ENCODE measurements at places on chromosomes 4 and X.

GRCh38 chr4:30586850-30587249 lies 133.3 kb upstream of the PCDH7 start:
- no peak for DNase-seq

DNA sequence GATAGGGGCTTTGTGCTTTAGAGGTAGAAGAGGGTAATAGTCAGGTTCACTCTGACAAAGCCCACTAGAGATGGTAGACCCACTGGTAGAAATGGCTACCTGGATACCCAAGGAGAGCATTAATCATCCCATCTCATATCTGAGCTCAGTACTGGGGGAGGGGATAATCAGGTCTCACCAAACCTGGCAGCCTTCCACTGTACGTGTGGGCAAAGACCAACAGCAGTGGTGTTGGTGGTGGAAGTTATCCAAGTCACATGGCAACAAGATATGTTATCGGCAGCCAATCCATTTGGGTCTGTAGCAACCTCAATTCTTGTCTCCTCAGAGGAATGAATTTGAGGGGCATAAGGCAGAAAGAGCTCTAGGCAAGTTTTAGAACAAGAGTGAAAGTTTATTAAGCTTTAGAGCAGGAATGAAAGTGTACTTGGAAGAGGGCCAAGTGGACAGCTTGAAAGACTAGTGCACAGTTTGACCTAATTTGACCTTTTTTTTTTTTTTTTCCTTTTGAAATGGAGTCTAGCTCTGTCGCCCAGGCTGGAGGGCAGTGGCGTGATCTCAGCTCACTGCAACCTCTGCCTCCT lies 67.0 kb upstream of the CXCL13 start:
- DNase-seq, result no peak

DNA sequence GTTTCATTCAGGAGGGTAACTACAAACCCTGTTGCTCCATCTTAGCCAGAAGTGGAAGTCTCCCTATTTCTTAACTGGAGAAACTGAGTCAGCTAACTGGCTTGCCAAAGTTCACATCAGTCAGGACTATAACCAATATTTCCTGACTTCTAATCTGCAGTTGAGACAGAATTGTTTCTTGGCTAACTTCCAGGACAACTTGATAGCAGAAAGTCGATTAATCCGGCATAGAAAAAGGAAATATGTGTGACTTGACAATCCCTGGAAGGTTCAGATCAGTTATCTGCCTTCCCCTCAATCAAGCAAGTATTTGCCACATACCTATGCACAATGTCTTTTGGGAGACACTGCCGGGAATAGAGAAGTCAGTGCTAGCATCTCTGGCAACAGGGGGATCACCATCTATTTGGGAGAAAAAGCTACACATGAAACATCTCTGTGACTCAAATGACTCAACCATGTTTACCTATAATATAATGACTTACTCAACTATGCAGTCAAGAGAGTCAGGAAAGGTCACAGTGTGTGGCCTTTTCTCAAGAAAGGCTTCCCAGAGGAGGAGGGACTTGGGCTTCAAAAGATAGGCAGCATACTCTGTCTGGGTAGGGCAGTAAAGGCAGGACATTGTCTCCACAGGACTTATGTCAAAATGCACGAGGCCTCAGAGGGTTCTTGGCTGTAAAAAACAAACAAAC lies 12.4 kb upstream of the LONRF3 start:
- no peak for DNase-seq

DNA sequence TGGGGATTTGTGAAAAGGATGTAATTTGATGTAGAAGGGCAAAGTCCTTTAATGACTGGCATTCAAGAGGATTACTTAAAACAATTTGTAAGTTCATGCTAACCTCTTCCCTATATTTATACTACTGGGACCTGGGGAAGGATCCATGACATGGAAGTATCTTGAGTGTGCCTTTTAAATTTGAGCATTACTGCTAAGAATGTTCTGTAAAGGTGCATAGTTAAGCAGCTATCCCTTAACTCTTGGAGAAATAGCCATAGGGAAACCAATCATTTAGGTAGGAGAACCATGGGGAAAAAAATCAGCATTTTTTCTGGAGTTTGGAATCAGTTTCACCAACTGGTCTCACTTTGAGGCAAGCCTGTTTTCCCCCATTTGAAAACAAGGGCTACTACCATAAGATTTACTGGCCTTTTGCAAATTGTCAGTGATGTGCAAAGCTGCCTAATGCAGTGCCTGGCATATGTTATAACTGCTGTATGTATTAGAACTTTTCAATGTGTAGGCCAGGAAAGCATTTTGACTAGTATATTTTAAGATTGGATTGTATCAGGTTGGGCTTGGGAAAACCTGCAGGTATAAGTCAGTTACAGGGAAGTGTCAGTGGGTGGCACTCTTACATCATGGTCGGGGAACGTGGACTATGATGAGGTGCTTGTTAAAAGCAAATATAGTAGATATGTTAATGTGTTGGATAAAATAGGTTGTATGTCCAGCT lies 72.1 kb downstream of the PRSS12 start:
- DNase-seq, result peak; percentile 4

GRCh38 chr4:87512400-87512799 lies 16.8 kb downstream of the SPARCL1 start:
- DNase-seq, result no peak

- no peak for DNase-seq
These were observed 537 bp downstream of the RBM10 start for GRCh38 chrX:47145395-47146120.

DNA sequence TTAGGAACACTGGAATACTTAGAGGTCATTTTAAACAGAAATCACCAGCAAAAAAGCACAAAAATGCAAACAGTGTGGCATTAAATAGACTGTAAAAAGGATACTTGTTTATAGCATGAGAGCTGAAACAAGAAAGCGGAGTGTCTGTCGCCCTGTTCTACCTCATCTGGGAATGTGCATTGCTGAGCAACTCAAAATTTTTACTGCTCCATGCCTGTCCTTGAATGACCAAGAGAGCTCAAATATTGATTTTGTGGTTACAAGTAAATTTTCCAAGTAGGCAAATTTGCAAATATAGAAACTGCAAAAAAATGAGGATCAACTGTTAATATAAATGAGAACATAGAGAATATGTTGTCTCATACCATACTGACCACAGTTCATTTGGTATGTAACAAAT lies 25.5 kb downstream of the AP1AR start:
- no peak for DNase-seq

- no peak for DNase-seq
These were observed 131.7 kb upstream of the PCDH18 start for GRCh38 chr4:137664046-137664387.

DNA sequence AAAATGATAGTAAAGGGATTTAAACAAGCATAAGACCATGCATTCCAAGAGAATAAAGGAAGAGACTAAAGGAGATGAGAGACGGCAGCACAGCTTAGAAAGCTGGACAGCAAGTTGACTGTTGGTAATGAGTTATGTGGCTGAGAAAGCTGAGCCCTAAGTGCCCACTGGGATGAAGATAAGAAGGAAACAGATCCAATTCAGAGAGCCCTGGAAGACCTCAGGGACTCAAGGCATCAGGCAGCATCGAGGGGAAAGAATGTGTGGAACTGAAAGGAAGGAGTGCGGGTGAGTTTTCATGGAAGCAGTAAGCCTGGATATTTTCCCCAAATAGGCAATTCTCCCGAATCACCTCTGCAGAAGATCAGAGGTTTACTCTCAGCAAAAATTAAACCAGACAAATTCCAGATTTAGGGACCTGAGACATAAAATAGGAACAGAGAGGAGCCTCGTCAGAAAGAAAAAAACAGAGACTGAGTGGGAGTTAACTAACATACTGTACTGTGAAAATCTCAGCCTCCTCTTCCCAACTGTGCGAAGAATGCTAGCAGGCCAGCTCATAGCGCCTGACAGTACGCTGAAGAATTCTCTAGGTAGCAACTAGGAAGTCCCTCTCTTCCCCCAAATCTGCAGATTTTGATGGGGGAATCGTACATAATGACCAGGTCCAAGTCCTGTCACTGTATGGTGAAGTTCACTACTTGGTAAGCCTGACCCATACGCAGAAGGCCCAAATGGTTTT lies 187.7 kb upstream of the TAPT1 start:
- no peak for DNase-seq

DNA sequence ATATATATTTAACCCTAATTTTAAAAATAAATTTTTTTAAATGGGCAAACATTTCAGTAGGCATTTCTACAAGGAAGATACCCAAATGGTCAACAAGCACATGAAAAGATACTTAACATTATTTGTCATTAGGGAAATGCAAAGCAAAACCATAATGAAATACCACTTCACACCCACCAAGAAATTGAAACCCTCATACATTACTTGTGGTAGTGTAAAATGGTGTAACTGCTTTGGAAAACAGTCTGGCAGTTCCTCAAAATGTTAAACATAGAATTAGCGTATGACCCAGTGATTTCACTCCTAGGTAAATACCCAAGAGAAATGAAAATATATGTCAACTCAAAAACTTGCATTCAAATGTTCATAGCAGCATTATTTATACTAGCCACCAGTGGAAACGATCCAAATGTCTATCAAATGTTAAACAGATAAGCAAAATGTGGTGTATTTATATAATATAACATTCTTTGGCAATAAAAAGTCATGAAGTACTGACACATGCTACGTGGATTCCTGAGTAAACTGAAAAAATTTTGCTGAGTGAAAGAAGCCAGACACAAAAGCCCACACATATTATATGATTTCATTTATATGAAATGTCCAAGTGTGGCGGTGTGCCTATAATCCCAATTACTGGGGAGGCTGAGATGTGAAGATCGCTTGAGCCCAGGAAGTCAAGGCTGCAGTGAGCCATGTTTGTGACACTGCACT lies 16.6 kb downstream of the TRIM2 start:
- DNase-seq, result no peak

DNA sequence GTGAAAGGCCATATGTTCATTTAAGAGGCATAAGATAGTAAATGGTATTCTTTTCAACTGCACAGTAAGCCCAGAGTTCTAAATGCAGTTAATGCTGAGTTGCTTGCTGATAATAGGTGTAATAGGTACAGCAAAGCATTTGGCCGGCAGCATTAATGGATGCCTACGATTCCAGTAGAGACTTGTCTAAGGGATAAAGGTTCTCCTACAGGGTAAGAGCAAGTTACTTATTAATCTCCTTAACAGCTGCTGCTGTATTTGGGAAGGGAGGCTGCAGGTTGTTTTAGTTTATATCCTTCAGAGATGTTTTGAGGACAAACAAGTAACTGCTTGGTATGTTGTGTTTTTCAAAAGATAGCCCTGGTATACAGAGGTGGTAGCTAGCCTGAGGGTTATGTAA lies 16.8 kb downstream of the TSPAN7 start:
- no peak for DNase-seq

DNA sequence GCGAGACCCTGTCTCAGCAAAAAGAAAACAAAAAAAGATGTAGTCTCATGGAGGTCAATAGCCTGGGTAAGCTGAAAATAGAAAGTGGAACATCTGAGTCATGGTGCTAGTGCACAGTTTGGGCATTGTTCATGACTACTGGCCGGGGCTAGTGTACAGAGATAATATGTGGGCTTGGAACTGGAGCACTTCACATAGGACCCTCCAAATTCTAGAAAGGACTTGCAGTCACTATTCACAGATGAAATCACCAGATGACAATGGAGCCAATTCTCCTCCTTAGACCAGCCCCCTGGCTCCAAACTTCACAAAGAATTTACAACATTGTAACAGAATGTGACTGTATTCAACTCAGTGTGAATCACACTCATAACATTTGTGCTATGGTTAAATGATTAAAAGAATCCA lies 367.8 kb upstream of the SLC7A11 start:
- DNase-seq, result no peak

DNA sequence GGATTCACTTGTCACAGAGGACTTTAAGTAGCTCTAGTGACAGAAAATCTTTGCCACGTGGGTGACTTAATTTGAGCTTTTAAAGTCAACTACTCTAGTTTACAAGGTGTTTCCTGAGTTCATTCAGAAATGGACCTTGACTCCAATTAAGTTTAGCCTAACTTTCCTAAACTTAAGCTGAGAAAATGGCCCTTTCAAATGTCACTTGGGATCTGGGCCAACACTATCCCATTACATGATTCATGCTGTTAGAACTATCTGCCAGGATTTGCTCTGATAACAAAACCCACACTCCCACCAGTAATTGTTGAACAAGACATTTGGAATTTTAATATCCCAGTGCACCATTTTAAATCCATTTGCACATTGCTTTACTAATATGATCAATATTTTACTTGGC lies 40.8 kb downstream of the C4orf46 start:
- DNase-seq, result no peak

DNA sequence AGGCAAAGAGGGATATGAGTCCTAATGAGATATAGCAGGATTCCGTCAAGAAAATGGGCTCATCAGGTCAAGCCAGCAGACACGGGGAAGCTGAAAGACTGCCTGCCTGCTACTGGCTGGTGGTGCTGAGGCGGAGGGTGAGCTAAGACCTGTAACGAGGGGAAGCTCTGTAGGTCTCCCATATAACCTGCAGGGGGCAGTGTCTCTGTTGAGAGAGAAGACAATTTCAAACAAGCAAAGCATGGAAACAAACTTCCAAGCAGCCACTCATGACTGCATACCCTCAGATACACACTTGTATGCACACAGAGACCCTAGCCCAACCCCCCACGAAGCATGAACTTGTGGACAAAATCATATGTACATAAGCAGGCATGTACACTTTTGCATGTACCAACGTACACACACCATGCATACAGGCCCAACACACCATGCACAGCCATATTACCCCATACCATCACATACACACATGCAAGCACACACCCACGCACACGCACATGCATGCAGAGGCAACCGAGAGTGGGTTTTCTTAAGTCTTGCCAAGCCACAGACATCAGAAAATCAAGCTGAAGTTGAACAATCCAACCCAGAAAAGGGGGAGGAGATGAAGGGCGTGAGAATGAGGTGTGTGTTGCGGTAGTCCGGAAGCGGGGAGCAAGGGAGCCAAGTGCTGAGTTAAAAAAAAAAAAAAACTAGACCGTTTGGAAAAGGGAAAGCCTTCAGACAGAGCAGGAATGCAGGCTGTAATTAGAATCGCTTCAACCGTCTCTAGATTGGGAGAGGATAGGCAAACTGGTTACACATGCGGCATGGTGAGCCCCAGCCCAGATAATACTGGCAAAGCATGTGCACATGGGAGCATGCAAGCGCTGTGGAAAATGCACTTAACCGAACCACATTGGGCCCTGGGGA lies 71.0 kb downstream of the PJA1 start:
- peak; percentile 52 for DNase-seq

- DNase-seq, result no peak
These were observed 773.6 kb upstream of the DIAPH2 start for GRCh38 chrX:95911062-95911461.

GRCh38 chr4:13918110-13918509 lies 290.6 kb upstream of the BOD1L1 start:
- no peak for DNase-seq

- no peak for DNase-seq
These were observed 22.4 kb upstream of the SULT1B1 start for GRCh38 chr4:69782651-69783310.

GRCh38 chr4:184375027-184375426 lies 99.3 kb downstream of the IRF2 start:
- no peak for DNase-seq

DNA sequence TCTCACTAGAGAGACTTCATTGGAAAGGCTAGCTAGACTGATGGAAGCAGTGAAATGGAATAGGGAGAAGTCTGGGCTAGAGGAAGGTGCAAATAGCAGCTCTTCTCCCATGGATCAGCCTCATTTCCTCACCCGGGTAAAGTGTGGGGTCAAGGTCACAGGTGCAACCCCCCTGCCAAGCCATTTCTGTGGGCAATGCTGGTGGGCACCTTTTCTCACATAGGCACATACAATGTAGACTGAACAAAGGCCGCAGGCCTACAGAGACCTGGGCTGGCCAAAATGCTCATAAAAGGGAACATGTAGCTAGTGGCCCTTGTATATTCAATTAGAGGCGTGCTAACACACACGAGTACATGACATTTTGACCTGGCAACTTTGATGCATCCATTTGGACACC lies 71.5 kb upstream of the EFNB1 start:
- no peak for DNase-seq
